ENCODE measurements at places on chromosomes 1 and 21. TPM values are rescaled to one million over a fixed set of nuclear protein-coding genes. Genes with fewer than 3 reads are reported as not detected.
A peak's percentile ranks its signal among the peaks of the same experiment; 100 is the strongest.

DNA sequence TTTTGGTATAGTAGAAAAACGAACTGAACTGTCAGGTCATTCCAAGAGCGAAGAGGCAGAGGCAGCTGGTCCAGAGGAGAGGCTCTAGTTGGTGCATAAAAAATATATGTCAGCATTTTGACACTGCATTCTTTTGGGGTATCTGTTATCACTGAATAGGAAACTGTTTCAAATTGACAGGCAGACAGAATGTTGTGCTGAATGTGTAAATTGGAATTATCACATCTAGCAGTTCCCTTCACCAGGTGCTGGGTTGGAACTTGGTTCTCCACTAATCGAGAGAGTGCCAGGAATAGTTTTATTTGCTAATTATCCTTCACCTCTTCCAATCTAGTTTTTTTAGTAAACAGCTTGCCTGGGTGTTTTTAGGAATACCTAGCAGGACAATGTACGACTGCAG lies 52.2 kb downstream of the ADGRL2 start:
- DNase-seq, result no peak

DNA sequence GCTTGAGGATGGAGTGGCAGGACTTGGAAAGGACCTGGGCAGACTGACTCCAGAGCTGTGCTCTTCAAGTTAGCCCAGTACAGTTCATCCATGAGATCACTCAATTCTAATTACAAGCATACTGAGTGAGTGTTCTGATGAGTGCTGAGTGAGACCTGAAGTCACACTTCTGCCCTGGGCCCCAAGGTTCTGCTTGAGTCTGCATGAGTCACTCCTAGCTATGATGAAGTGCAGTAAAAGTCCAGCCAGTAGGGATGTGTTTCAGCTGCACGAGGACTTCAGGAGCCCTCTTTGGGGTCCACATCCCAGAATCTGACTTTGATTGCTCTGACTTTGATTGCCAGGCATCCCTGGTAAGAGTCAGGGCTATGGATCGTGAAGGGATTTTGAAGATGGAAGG lies 35.8 kb downstream of the PLEKHA6 start:
- peak; percentile 47 for DNase-seq

DNA sequence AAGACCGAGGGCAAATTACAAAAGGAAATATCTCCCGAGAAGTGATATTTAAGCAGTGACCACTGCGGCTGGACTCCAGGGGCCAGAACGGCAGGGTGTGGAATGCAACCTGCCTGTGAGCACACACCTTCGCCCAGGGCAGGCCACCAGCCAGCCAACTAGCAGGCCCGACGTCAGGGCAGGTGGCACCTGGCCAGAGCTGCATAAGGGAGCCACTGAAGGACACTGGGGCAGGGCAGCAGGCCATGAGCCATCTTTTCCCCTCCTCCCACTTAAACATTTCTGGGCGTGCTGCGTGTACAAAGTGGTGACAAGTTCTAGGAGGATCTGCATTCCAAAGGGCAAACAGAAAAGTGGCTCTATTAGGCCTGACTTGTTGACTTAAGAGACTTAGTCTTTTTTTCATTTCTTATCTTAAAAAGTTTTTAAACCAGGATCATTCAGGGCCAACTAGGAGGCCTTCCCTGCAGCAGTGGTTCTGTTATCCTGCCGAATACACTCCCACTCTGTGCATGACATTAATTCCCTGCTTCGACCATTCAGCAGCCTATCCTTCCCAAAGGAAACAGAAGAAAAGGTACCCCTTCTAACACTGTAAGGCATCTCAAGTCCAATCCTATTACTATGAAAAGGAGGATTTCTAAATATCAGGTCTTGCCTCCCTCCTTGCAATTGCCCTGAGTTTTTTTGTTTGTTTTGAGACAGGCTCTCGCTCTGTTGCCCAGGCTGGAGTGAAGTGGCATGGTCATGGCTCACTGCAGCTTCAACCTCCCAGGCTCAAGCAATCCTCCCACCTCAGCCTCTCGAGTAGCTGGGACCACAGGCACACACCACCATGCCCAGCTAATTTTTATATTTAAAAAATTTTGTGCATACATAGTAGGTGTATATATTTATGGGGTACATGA lies 96.3 kb downstream of the BCAR3 start:
- no peak for DNase-seq

GRCh38 chr1:24463776-24464735 lies 38.6 kb upstream of the RCAN3 start:
- DNase-seq, result no peak

- no peak for DNase-seq
These were observed 24.9 kb downstream of the ITPKB start for GRCh38 chr1:226714148-226714547.

- no peak for DNase-seq
These were observed 90.9 kb downstream of the RGS7 start for GRCh38 chr1:241266121-241266520.

DNA sequence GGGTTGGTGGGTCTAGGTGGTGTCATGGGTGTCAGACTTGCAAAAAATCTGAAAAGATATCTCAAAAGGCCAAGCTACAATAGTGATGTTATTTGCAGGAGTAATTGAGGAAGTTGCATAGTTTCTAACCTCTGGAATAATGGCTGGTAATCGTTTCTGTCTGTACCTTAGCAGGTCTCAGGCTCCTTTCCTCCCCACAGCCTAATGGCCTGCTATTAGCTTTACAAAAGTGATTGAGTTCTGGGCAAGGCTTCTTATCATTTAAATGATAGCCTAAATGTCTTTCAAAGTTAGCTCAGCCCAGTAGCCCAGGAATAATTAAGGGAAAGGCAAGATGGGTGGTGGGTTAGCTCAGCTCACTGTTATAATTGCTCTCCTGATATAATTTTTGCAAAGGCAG lies 37.7 kb upstream of the IGSF5 start:
- no peak for DNase-seq

- DNase-seq, result no peak
These were observed 6.3 kb downstream of the PTGFRN start for GRCh38 chr1:116916002-116916401.

DNA sequence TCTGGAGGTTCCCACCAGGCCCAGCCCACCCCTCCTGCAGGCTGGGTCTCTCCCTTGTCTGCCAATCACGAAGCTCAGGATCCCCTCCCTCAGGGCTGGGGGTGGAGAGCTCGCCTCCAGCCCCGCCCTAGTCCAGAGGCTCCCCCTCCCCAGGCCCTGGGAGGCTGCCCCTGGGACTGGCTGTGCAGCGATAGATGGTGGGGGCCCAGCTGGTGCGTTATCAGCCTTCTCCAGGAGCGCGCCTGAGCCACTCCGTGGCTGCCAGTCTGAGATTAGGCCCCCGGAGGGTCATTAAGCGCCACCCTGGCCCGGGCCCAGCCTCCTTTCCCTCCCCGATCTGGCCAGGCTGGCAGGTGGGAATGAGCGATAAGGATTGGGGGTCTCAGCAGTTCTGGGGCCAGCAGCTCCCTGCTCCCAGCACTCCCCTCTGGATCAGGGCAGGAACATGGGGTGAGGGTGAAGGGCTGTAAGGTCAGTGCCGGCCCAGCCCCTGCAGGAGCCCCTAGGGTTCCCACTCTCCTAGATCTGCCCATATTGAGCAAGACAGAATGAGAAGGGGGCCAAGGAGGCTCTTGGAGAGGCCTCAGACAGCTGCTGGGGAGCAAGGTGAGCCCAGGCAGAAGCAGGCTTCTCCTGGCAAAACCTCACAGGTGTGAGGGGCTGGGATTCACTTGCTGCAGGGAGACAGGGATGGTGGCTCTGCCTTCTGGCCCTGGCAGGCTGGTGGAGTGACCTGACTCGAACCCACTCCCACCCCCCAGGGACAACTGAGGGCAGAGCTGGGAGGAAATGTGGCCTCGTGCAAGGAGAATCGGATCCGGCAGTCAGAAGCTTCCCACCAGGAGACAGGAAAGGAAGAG lies 8.5 kb downstream of the PDZK1IP1 start:
- no peak for DNase-seq

- no peak for DNase-seq
These were observed 284.1 kb upstream of the BEND5 start for GRCh38 chr1:49060766-49061165.

GRCh38 chr1:232591344-232591743 lies 38.6 kb downstream of the SIPA1L2 start:
- no peak for DNase-seq

GRCh38 chr1:162905174-162906158 lies 44.5 kb upstream of the CCDC190 start:
- DNase-seq, result no peak

DNA sequence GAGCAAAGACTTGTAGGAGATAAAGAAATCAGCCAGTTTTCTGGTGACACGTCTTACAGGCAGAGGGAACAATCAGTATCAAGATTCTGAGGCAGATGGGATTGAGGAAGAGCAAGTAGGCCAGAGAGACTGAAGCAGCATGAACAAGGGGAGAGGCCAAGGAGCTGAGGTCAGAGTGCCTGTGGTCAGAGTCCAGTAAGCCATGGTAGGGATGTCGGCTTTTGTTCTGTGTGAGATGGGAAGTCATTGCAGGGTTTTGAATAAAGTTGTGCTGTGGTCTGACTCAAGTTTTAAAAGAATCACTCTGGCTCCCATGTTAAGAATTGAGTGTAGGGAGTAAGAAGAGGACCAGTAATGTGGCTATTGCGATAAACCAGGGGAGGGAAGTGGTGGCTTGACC lies 85.9 kb upstream of the IVNS1ABP start:
- no peak for DNase-seq

Gene C1orf115
- total RNA-seq, result 0.33 TPM

Gene SPATA1
- 1.5 TPM for total RNA-seq

Gene CXADR
- total RNA-seq, result 0.56 TPM

Gene PLPPR4
- total RNA-seq, result not detected

Gene DUSP23
- 36.0 TPM for total RNA-seq

Gene MPL
- total RNA-seq, result not detected

Gene C8A
- total RNA-seq, result not detected

Gene CDA
- not detected for total RNA-seq

Gene ARHGEF19
- total RNA-seq, result 4.4 TPM

Gene CSMD2
- not detected for total RNA-seq

Gene MRPL37
- 206 TPM for total RNA-seq

Gene SLC1A7
- total RNA-seq, result not detected

Gene NUP210L
- 0.04 TPM for total RNA-seq

All from activated naive CD8-positive, alpha-beta T cell treated with anti-CD3 and anti-CD28 coated beads for 36 hours (primary cell).